ENCODE measurements at places on chromosomes 7 and 10.

DNA sequence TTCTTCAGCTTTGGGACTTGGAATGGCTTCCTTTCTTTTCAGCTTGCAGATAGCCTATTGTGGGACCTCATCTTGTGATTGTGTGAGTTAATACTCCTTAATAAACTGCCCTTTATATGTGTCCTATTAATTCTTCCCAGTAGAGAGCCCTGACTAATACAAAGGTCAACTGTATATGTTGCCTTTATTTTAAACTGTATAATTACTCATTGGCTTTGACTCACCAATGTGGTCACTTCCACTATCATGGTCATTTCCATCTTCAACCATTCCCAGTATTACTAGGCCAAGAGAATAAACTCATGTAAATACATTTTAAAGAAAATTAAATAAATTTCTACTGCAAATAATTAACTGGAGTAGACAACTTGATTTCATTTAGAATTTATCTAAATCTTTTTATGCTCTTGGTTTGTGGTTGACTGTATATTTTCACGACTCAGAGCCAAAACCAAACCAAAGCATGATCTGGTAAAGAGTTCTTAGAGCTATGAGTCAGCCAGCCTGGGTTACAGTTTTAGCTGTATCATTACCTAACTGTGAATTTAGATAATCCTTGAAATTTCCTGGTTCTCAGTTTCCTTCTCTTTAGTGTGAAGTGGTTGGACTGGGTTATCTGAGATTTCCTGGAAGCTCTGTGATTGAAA lies 188.4 kb downstream of the PPP1R3A start:
- no peak for DNase-seq

GRCh38 chr7:96136600-96137239 lies 185.2 kb downstream of the SLC25A13 start:
- DNase-seq = no peak

- DNase-seq = no peak
These were observed 68.5 kb downstream of the GNAT3 start for GRCh38 chr7:80443325-80443724.

GRCh38 chr10:95538412-95538811 lies 22.8 kb downstream of the SORBS1 start:
- DNase-seq = no peak

DNA sequence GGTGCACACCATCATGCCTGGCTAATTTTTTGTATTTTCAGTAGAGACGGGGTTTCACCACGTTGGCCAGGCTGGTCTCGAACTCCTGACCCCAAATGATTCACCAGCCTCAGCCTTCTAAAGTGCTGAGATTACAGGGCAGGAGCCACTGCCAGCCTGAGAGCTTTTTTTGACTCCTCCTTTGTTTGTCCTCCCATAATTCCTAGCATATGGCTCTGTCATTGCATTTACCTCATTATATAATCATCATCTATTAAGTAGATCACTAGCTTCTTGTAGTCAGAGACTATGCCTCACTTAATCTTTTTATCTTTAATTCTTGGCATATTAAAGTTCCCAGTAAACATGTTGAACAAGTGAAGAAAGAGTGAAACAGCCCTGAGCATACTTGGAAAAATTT lies 82.1 kb downstream of the CPEB3 start:
- DNase-seq = no peak

DNA sequence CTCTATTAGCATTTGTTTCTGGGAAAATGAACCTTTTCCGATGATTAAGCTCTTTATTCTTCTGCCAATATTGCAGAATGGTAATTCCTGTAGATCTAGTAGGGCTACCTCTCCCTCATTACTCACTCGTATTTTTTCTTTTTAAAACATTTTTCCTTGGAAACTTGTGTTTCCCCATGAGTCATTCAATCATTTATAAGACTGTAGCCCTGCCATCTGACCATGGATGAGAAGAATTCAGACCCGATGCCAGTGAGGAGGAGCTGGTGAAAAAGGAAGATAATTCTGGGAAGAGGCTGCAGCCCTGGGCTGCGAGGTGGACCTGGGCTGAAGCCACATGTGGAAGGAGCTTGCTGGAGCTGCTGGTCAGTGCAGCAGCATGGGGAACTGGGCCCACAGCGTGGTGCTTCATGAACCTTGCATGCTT lies 242.8 kb downstream of the KLF6 start:
- DNase-seq = no peak

GRCh38 chr7:149854611-149855360 lies 16.6 kb downstream of the ZNF862 start:
- peak; percentile 78 for DNase-seq

DNA sequence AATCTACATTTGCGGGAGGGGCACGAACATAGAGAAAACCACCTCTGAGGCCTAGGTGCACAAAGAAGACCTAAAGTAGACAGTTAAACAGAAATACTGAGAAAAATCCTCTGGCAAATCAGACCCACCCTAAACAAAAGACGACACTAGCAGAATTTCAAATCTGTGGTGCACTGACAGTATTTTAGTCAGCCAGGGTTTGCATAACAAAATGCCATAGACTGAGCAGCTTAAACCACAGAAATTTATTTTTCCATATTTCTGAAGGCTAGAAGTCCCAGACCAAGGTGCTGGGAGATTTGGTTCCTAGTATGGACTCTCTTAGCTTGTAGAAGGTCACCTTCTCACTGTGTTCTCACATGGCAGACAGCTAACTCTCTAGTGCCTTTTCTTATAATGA lies 26.3 kb downstream of the IPMK start:
- DNase-seq = no peak

GRCh38 chr10:43190775-43191174 lies 52.5 kb downstream of the CSGALNACT2 start:
- no peak for DNase-seq

DNA sequence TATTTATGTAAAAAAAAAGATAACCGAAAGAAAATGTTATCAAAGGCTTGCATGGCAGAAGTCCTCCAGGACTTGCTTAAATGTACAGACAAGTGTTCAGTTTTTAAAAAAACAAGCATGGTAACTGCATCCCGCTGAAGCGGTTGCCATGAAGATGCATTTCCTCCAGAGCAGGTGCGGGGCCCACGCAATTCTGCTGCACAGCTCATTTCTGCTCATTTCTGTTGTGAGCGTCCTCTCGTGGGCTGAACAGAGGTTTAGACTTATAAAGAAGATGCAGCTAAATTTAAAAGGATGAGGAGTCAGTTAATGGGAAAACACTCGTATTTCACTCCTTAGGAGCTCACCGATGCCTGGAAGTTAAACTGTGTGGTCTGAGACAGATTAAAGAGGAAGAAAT lies 247.6 kb downstream of the DNAJB6 start:
- no peak for DNase-seq

- DNase-seq = no peak
These were observed 51.8 kb downstream of the DPYSL4 start for GRCh38 chr10:132238371-132239125.

DNA sequence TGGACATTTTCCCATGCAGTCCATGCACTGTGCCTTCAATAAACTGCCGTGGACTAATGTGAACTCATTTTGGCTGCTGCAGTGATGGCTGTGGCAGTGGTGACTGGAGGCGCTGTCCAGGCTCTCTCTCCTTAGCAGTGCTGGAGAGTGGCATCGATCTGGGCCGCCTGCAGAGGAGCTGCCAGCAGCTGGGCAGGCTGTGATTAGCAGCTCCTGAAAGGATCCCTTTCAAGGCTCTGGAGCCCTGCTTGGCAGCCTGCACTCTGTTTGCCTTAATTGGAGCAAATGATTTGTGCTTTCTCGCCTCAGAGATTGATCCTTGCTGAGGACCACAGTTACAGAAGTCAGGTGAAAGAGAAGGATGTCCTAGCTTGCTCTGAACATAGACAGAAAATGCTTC lies 130.1 kb upstream of the VWC2 start:
- no peak for DNase-seq

DNA sequence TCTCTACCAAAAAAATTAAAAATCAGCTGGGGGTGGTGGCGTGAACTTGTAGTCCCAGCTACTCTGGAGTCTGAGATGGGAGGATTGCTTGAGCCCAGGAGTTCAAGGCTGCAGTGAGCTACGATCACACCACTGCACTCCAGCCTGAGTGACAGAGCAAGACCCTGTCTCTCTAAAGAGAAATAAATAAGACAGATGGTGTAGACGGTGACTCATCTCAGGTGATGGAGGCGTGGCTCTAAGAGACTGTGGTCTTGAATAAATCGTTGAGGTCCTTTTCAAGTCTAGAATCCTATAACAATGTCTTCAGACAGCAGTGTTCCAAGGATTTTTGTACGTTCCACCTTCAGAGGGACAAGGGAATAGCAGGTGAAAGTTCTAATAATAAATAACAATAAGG lies 53.8 kb upstream of the PFKFB3 start:
- DNase-seq = no peak

DNA sequence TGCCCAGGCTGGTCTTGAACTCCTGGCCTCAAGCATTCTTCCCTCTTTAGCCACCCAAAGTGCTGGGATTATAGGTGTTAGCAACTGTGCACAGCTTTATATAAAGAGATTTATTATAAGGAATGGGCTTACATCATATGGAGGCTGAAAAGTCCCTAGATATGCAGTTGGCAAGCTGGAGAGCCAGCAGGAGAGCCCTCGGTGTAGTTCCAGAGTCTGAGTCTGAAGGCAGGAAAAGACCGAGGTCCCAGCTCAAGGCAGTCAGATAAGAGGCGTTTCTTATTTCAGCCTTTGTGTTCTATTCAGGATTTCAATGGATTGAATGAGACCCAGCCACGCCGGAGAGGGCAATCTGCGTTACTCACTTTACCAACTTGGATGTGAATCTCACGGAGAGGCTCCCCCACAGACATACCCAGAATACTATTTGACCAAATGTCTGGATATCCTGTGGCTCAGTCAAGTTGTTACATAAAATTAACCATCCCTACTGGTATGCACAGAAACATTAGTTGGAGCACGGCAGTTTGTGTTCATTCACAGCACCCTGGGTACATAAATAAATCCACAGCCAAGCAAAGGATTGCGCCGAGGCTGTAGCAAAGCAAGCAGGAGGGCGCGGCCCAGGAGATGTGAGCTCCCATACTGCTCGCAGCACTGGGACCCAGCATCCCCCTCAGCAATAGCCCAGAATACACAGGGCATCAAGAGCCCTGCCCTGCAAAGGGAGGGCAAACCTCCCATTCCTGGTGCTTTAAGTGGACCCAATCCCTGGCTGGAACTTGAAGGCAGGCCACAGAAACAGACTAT lies 158.4 kb upstream of the ZNF32 start:
- DNase-seq = no peak

DNA sequence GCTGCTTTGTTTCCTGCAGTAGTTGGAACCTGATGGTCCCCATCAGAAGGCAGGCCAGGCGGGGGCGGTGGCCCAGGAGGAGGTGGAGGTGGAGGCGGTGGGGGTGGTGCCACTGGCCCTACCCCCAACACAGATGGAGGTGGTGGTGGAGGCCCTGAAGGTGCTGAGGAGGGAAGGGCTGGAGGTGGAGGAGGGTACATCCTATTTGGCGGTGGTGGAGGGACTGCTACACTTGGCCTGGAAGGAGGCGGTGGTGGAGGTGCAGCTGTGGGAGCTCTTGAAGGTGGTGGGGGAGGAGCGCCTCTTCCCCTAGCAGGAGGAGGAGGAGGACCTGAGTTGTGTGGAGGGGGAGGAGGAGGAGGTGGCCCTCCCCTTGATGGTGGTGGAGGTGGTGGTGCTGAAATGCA lies 36.8 kb downstream of the LMOD2 start:
- peak; percentile 57 for DNase-seq

GRCh38 chr7:3207387-3207902 lies 93.6 kb upstream of the SDK1 start:
- DNase-seq = no peak

DNA sequence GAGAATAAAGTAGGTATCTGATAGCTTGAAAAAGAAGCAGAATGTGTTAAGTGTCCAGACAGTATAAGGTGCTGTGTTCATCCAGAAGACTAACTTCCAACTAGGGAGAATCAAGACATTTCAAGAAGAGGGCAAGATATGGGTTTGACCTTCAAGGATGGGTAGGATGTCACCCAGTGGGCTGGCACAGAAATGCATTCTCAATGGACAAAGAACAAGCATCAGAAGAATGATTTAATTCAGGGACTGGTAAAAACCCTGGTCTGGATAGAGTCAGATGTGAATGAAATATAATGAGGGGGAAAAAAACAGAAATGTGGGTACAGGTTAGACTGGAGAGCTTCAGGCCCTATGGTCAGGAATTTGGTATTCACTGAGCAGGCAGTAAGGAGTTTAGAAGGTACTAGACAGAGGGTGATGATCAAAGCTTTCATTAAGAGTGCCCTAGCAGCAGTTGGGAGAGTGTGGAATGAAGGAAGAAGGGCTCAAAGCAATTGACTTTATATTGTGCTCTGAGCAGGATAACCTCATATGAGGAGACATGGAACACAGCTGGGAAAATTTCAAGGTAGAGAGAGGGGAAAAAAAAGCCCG lies 180.7 kb upstream of the ANK3 start:
- no peak for DNase-seq

DNA sequence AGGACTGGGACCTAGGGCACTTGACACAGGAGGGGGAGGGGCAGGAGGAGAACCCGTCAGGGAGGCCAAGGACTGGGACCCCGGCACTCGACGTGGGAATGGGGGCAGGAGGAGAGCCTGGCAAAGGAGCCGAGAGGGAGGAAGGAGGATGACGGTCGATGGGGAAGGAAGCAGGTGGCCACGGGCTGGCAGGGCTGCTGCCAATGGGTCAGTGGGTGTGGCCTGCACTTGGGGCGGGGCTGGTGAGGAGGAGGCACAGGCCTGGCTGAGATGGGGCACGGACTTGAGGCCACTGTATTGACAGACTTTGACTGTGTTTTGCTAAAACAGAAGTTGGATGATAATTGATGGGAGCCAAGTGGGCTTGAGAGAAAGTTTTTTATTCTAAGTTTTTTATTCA lies 68.9 kb downstream of the RBM33 start:
- peak; percentile 62 for DNase-seq

GRCh38 chr10:1451362-1451888 lies 285.9 kb downstream of the ADARB2 start:
- DNase-seq = no peak

GRCh38 chr7:83452256-83452655 lies 196.7 kb downstream of the SEMA3E start:
- peak; percentile 35 for DNase-seq

GRCh38 chr7:70907259-70908247 lies 224.4 kb upstream of the GALNT17 start:
- no peak for DNase-seq

GRCh38 chr10:24455447-24455846 lies 246.5 kb downstream of the KIAA1217 start:
- DNase-seq = no peak

DNA sequence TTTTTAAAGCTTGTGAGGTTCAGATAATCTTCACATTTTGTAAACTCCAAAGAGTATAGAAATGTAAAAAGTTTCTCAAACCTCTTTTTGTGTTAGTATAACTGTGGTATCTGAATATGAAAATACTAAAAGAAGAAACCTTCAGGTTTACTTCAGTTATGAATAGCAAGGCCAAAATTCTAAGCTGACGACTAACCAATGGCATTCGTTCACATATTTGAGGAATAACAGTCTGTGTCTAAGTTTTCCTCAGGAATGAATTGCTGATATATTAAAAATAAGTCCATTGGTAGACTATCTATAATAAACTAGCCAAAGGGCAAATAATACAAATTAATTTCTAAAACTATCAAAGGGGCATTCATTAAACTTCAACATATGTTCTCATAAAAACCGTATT lies 206.0 kb downstream of the CXCL12 start:
- DNase-seq = no peak

Measured in H7 (cell line).